ENCODE measurements at places on chromosomes 7 and 10.
A peak's percentile ranks its signal among the peaks of the same experiment; 100 is the strongest.

DNA sequence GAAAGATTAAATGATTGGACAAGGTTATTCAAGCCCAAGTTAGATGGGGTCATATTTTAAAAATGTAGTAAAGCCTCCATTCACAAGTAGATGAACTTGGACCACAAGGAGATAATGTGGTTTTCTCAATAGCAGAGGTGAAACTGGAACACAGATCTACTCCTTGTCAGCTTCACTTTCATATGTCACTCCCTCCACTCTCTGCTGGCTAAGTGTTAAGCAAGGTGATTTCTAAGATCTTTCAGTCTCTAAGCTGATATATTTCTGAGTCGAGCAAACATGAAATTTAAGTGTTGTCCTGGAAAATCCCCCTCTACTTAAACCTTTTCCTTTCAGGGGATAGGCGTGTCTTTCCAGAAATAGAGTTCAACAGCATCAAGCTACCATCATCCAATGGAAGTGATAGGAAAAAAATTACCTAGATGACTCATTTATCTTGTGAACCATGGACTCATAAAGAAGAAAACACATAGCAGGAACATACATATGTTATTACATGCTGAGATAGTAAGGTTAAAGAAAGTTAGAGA lies 275.0 kb downstream of the PTEN start:
- DNase-seq: peak; percentile 27

DNA sequence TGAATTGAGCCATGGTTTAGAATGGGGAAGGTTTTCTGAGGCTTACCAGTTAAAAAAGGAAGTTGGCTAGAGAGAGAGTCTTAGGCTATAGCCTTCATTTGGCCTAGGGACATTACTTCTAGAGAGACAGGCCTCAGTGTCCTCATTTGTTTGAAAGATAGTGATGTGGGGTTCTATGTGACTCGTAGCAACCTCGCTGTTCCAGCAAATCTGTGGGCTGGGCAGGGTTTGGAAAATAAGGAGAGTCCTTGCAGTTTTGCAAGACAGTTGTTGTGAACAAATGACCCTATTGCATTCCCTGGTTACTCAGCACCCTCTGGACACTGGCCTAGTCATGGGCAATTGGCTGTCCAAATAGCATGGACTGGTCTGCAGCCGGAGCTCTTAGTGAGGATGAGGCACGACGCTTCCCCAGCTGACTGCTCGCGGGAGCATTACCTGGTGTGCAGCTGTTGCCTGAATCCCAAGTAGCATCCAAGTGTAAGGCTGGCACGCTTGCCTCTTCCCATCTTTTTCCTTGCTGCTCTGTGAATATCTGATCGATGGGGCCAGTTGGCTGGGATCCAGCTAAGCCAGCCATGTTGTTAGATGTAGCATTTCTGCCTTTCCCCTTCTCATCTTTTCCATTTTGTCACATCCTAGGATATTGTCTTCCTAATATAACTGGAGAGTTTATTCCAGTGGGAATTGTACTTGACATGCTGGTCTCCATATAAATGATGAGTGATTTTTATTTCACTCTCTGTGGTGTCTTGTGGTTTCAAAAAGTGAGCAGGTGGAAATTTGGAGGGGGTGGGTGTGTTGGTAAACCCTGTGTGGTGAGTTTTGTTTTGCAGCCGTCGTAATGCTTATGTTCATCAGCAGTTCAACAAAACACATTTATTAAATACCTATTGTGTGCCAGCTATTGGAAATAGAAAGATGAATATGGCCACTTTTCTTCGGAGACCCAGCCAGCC lies 99.8 kb downstream of the SND1 start:
- DNase-seq: no peak

DNA sequence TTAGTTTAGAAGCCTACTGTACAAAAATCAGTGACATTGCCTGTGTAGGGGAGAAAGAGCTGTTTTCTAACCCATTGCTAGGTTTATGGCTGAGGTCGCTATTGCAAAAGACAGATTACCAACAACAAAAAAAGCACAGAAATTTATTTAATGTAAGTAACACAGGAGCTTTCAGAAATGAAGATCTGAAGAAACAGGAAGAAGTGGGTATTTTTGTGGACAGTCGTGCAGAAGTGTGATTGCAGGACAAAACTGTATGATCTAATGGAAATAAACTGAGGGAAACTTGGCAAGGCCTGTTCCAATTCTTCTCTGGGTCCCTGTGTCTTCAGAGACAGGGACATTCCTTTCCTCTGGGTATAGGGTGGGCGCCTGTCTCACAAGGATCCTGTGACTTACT lies 87.4 kb downstream of the APBB1IP start:
- no peak for DNase-seq

DNA sequence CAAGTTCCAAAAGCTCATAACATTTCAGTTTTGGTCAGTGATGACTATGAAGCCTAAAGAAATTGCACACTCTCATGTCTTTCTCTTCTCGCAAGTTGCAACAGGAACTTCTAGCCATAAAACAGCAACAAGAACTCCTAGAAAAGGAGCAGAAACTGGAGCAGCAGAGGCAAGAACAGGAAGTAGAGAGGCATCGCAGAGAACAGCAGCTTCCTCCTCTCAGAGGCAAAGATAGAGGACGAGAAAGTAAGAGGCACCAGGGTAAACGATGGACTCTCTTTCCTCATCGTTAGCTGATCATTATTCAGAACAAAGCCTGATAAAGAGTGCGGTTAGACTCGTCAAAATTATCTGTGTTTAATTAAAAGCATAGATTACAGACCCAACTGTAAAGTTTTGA lies 94.7 kb downstream of the HDAC9 start:
- DNase-seq: no peak

- no peak for DNase-seq
Observed at GRCh38 chr7:44853391-44853790, 5.5 kb upstream of the H2AZ2 start.

Measured in GM12892 (cell line).